ENCODE measurements at places on chromosomes 11 and 22.

GRCh38 chr11:65425105-65425970 is 2.7 kb downstream of the NEAT1 start:
- DNase-seq, result no peak

- DNase-seq, result no peak
Measured at GRCh38 chr11:18836417-18836816, 44.8 kb upstream of the PTPN5 start.

DNA sequence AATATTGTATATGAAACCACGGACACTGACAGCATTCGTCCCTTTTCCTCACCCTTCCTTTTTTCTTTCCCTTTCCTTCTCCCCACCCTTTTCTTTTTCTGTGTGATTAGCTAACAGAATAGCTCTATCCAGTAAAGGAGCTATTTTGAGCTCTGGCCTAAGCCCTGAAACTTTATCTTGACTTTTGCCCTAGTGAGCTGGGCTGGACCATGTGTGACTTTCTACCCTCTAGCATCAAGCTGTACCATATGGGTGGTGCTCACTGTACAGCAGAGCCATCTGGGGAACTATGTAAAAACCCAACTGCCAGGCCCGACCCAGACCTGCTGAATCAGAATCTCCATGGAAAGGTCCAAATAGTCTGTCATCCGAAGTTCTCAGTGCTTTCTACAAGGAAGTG is 21.9 kb upstream of the PANX1 start:
- no peak for DNase-seq

- no peak for DNase-seq
Measured at GRCh38 chr22:27388090-27388600, 413.4 kb downstream of the MN1 start.

- no peak for DNase-seq
Measured at GRCh38 chr22:22951035-22951434, 63.4 kb downstream of the IGLL5 start.

- no peak for DNase-seq
Measured at GRCh38 chr22:44263547-44263946, 49.2 kb downstream of the SHISAL1 start.

GRCh38 chr11:93020248-93021046 is 51.0 kb downstream of the MTNR1B start:
- no peak for DNase-seq

Measured in SHP77 (cell line).